Activated CD4-positive, CD25-positive, alpha-beta regulatory T cell (primary cell): ENCODE measurements at places on chromosomes 1 and 21.

GRCh38 chr1:172140591-172140990, 279.9 kb upstream of the C1orf105 start:
- DNase-seq, result no peak

GRCh38 chr1:244414543-244414942, 37.2 kb downstream of the ADSS2 start:
- no peak for DNase-seq

DNA sequence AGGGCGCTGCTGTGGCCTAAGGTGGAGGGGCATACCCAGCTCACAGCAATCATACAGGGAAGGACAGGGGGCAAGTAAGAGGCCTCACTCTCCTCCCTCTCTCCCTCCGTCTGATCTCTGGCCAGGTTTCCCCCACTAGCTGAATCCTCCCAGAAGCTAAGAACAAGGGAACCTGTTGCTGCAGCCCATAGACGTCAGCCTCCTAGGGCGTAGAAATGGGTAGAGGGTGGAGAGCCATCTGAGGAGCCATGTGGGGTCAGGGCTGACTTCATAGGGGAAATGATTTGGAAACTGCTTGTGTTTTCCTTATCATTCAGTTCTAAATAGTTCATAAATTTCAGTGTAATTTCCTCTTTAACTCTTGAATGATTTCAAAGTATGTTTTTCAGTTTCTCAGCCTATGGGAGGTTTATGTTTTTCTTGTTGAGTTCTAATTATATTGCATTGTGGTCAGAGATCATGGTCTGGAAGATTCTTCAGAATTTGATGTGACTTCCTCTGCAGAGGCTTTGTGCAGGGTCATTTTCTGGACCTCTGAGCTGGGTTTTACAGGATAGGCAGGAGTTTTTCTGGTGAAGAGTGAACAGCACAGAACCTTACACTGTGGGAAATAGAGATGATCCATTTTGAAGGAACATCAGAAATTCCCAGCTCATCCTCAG, 2.3 kb upstream of the MOB3C start:
- DNase-seq, result no peak

DNA sequence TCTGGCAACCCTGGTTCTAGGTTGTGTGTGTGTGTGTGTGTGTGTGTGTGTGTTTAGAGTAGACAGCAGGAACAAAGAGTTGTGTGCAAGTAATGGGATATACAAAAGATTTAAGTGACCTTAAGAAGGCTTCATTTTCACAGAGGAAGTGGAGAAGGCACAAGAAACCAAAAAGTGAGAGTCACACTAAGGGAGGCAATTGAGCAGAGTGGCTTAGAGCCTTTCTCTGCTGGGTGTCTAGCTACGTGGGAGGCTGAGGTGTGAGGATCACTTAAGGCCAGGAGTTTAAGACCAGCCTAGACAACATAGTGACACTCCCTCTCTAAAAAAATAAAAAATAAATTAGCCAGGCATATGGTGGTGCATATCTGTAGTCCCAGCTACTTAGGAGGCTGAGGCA, 44.4 kb upstream of the HAO2 start:
- no peak for DNase-seq

- DNase-seq, result no peak
These were observed 584.9 kb upstream of the PBX1 start for GRCh38 chr1:163974120-163974519.

GRCh38 chr1:44911026-44911425, 68.0 kb upstream of the PTCH2 start:
- DNase-seq, result no peak

- no peak for DNase-seq
These were observed 152.3 kb downstream of the FCRL5 start for GRCh38 chr1:157399984-157400382.

DNA sequence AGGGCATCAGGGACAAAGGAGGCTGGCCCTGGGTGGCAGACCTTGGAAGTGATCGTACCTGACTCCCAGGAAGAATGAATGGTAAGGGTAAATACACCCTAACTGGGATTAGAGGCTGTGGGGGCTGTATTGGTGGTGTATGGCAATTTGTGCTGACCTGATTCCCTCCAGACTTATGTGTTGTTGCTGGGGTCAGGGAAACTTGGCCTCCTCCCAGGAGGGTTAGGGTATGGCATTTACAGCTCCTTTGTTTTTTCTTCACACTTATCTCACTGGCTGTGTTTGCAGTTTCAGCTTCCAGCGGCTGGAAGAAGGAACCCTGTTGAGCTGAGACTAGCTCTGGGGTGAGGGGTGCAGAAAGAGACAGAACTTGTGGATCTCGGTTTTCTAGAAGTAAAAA, 8.2 kb downstream of the VANGL1 start:
- no peak for DNase-seq

DNA sequence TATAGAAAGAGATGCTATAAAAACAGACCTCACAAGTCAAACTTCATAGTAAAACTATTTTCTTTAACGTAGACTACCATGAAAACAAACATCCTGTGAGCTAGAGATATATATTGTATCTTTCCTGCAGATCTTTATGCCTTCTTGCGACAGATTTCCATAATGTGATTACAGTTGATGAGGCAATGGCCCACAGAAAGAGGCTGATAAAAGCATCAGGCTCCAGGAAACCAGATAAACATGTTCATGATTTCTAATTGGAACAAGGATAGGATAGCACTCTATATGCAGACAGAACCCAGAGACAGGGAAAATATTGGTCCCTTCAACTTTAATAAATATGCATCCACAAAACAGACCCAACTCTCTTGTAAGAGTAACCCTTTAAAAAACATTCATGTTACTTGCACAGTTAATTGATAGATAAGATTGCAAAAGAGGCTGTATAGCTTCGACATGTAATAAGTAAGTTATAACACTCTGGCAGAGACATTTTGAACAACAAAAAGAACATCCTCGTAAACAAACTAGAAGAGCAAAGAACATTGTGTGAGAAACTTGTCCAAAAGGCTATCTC, 329.4 kb downstream of the AGBL4 start:
- DNase-seq, result no peak

DNA sequence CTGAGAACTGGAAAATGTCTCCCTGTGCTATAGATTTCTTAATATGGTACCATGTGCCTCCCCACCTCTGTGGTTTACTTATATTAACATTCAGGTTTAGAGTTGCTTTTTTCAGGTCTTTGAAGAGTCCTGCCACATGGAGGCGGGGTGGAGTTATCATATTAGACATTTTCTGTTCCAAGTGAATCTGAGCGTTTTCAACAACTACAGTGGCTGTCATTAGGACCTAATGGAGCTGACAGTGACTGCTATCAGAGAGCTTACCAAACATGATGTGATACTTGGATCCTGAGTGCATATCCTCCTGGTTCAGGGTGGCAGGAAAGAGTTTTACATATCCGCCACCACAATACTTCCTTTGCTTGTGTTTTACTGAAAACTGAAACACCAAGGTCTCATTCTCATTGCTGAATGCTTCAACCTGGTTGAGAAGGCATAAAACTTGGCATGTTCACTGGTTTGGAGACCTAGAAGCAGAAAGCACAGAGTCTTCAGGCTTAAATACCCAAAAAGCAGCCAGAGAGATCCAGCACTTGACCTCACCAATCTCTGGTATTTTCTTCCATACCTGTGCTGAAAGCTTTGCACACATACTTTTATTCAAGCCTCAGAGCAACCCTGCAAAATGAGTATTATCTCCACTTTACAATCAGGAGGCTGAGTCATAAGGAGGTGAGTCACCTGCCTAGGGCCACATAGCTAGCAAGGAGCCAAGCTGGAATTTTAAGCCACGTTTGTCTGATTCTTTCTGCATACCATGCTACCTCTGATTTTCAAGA, 47.4 kb upstream of the OSBPL9 start:
- no peak for DNase-seq

DNA sequence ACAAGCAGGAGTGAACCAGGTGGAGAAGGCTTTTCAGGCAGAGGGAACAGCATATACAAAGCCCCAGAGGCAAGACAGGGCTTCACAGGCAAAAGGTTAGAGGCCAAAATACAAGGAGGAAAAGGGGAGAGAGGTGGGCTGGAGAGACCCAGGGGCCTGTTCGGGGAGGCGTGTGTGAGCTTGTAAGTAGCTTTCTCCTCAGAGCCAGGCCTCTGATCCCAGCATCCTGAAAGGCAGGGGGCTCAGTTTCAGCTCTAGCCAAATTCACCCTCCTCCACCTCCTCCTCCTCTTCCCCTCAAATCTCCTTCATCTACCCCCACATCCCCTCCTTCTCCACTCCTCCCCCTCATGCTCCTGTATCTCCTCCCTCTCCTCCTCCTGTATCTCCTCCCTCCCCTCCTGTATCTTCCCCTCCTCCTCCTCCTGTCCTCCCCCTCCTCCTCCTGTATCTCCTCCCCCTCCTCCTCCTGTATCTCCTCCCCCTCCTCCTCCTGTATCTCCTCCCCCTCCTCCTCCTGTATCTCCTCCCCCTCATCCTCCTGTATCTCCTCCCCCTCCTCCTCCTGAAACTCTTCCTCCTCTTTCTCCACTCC, 148.6 kb downstream of the ST6GALNAC5 start:
- DNase-seq, result no peak

GRCh38 chr1:23459338-23459757, 24.6 kb downstream of the ASAP3 start:
- no peak for DNase-seq
